ENCODE measurements at places on chromosomes 2 and 18.

DNA sequence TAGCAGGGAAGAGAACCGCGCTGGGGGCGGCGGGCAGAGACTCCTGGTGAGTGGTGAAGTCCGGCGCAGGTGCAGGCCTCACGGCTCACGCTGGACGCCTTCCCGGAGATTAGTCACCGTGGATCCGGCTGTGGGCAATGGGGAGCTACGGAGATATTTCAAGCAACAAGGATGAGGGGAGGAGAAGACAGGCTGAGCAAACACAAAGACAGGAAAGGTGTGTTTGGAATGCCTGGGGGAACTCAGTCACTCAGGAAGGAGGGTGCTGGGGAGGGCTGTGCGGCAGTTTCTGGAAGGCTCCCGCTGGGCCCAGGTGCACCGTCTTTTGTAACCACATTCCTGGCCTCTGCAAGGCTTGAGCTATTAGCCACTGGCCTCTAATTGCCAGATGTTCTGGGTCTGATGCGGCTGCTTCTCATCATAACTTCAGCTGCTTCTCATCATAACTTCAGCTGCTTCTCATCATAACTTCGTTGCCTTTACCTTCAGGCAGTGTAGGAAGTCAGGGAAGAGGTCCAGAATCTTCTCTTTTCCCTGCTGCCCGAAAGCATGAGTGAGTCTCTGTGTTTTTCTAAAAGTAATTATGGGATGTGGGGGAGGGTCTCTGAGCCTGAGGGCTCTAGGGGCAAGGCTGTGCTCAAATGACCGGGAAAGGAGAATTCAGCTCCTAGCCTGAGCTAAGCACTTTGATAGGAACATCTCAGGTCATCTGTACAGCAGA lies 118.9 kb downstream of the PXDN start:
- DNase-seq: no peak

DNA sequence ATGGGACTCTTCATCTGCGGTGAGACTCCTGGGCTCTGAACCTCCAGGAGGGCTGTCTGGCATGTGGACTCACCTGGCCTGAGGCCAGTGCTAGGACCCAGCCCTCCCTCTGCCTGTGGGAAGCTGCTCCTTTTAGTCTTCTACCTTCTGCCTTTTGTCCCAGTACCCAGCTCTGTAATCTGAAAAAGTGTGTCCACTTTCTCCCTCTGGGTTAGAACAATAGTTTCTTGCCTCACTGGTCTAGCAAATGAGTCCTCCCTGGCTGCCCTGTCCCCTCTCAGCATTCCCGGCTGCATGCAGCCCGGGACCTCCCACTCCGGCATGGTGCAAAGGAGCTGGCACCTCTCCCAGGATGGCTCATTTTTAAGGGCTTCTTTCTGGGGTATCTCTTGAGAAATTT lies 25.9 kb downstream of the GKN2 start:
- no peak for DNase-seq

DNA sequence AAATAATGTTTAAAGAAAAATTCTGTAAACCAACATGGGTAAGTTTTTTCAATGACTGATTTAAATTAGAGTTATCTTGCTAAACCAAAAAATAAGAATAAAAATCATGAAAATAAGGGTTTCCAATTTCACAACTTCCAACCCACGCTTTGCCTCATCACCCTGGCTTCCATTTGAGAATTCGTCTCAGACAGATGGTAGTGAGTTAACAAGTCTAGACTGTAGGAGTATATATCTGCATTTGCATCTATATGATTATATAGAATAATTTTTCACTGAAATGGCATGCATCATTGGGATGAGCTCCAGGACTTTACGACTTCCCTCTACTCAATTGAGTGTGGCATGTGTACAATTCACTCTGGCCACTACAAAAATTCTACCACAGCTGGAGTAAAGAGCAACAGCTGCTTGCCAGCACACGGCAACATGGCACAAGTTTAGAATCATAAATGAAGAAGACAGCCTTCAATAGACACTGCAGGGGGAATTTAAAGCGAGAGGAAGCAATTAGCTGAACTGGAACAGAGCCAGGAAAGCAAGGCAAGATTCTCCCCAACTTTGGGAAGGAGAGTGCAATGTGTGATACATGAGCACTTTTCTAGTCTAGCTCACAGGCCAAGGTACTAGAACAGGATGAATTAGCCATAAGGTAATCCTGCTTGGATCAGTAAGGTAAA lies 1673.5 kb upstream of the CELF4 start:
- DNase-seq: no peak

- DNase-seq: no peak
Measured at GRCh38 chr2:8564475-8564874, 117.4 kb upstream of the ID2 start.

DNA sequence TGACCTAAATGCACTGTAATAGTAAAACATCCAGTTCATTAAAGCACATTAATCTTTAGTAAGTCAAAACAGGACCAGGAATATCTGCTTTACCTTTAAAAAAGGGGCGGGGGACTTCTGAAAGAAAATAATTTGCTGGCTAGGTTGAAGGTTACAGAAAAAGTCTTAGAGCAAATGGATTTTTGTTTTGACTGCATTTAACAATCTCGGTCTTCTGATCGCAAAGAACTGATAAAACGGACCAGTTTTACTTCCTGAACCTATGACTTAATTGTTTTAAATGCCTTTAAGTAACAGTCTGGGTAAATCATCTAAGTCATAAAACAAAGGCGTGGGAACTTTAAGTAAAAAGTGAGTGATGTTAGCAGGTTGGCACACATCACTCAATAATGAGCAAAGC lies 783 bp downstream of the BUB1 start:
- no peak for DNase-seq

GRCh38 chr2:139374296-139374850 lies 594.2 kb upstream of the NXPH2 start:
- no peak for DNase-seq

DNA sequence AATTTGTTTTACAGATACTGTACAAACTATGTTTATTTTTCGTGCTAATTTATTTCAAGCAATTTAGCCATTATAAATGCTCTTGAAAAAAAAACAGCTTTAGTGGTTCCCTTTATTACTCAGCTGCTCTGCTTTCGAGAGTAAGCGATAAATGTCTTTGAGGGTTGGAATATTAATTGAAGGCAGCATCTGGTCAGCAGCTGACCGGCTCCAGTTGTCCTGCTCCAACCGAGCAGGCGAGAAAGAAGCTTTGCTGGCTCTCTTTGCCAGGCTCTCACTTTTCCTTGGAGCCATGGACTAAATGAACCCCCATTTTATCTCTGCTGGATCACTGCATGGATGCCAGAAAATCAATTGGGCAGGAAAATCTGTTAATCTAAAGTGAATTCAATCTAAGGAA lies 147.4 kb downstream of the LNPK start:
- DNase-seq: no peak

GRCh38 chr2:210842896-210843295 lies 286.5 kb downstream of the CPS1 start:
- no peak for DNase-seq

- DNase-seq: no peak
Measured at GRCh38 chr2:69846182-69847067, 17.0 kb downstream of the GMCL1 start.

DNA sequence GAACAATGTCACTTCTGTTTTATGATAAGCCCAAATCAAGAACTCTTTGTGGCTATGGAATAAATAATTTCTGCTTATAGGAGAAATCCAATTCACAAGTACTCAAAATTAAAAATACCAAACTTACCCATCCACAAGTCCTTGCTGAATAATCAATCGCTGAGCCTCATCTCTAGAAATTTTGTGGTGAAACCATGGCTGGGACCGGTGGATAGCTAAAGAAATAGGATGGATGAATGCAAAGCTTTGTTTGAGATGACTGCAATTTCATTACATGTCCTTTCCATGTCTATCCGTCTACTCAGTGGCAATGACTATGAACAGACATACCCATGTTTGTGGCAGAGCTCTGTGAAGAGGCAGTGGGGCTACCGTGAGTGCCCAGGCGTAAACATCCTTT lies 124.4 kb downstream of the GRB14 start:
- DNase-seq: no peak

DNA sequence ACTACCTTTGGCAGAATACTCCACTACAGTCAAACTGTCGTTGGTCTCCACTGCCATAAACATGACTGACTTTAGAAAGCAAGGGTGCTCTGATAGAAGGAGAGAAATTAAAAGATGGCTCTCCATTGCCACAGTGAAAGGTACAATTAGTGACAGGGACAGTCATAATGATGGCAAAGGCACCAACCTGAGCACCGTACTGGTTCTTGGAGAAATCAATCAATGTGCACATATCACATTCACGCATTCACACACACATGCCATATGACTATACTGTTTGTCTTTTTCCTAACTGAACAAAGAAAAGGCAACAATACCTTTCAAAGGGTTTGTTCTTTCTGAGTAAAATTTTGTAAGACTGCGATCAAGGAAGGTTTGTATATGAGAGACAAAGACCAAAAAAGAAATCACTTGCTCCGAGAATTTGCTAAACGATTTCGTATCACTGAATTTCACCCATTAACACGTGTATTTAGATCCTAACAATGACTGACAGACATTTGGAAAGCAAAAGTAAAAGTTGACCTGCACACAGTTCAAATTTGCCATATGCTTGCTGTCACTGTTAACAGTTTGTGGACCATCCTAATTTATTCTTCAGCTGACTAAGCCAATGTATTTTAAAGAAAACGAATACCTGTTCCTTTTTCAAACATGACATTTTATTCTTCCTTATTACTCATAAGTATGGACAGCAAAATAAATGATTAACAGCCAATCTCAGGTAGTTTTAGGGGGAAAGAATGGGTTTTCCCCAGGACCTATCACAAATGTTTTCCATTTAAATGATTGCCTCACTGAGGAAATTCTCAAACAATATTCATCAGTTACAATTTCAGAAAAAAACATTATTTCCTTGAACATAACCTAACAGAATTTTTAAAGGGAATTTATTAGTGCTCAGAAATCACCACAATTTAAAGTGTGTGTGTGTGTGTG lies 644.4 kb downstream of the ZEB2 start:
- no peak for DNase-seq

GRCh38 chr2:159262226-159262625 lies 24.3 kb downstream of the WDSUB1 start:
- DNase-seq: no peak
